CD4-positive, alpha-beta T cell treated with Interleukin-1 beta for 1 hour (primary cell): ENCODE measurements at places on chromosomes 1 and 21.
A peak's percentile ranks its signal among the peaks of the same experiment; 100 is the strongest.

DNA sequence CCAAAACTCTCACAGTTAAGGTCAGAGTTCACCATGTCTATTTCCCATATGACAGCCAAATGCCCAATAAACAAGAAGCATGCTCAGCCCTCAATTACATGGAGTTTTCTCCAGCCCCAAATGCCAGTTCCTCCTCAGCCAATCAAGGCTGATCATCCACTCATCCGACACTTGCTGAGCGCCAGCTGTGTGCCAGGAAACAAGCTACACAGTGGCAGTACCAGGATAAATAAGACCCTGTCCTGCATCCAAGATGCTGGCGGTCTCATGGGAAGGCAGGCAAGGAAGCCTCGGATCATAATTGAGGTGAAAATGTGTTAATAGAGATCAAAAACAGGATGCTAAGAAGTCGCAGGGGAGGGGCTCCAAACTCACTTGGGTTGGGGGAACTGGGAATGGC lies 7.7 kb downstream of the ZBTB17 start:
- DNase-seq, result no peak

GRCh38 chr1:113879739-113880038 lies 7.7 kb downstream of the BCL2L15 start:
- no peak for DNase-seq

DNA sequence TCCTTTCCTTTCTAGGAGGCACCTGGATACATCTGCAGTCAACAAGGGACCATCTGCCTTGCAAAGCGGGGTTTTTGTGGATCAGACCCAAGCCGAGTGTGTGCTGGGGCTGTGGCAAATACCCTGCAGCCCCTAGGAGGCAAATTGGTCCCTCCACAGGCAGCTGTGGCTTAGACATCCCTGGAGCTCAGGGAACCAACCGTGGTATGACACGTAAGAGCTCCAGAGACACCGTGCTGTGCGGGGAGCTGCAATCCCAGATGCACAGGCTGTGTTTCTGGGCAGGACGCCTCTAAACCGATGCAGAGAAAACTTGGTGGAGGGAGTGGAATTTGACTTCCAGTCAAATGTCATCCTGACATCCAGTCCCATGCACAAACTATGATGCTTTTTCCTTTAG lies 141.5 kb downstream of the KAZN start:
- no peak for DNase-seq

- DNase-seq, result peak; percentile 60
Measured at GRCh38 chr1:156797212-156797871, 19.3 kb downstream of the SH2D2A start.

GRCh38 chr1:167683641-167684502 lies 37.9 kb upstream of the MPZL1 start:
- no peak for DNase-seq

DNA sequence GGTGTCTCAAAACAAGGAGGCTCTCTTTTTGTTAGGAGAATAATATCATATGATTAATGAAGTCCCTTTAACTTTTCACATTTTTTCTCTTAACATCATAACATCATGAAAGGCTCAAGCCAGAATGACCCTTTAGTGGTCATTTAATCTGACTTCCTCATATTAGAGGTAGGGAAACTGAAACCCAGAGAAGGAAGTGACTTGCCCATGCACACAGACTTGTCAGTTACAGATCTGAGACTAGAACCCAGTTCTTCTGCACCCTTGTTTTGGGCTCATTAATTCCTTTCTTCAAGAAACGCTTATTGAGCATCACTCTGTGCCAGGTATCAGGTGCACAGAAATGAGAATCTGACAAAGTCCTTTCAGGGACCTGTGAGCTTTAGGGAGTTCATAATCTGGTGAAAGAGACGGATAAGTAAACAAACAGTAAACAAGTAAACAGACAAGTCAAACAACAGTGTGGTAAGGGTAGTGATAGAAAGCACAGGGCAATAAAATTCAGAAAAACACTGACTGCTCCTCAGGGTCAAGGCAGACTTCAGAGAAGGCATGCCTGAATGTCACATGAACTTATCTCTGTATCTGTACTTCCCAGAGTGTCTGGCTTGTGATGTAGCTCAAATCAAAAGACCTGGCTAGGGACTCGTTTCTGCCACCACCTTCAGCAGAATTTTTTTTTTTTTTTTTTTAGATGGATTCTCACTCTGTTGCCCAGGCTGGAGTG lies 38.3 kb upstream of the OSBPL9 start:
- DNase-seq, result no peak

GRCh38 chr1:7680955-7681268 lies 90.2 kb upstream of the VAMP3 start:
- DNase-seq, result no peak

GRCh38 chr1:113886417-113887401 lies 672 bp downstream of the BCL2L15 start:
- no peak for DNase-seq

- no peak for DNase-seq
Measured at GRCh38 chr1:89453123-89453972, 71.3 kb upstream of the LRRC8B start.

DNA sequence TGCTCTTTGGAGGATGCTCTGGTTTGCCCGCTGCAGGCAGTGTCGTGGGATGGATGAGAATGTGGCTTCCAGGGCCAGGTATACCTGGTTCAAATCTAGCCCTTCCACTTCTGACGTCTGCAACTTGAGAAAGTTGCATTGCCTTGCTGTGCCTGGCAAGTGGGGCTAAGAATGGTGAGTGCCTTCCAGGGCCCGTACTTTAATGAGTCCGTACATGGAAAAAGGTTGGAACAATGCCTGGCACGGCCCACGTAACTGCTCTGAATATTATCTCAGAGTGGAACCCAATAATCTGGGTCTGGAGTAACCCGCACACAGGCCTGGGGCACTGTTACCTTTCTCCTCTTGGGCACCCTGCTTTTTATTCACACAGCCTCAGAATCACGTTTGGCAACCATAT lies 146.7 kb upstream of the EDN2 start:
- no peak for DNase-seq

- DNase-seq, result no peak
Measured at GRCh38 chr1:6953907-6954364, 168.7 kb downstream of the CAMTA1 start.

- no peak for DNase-seq
Measured at GRCh38 chr1:6106321-6106731, 60.6 kb downstream of the KCNAB2 start.

DNA sequence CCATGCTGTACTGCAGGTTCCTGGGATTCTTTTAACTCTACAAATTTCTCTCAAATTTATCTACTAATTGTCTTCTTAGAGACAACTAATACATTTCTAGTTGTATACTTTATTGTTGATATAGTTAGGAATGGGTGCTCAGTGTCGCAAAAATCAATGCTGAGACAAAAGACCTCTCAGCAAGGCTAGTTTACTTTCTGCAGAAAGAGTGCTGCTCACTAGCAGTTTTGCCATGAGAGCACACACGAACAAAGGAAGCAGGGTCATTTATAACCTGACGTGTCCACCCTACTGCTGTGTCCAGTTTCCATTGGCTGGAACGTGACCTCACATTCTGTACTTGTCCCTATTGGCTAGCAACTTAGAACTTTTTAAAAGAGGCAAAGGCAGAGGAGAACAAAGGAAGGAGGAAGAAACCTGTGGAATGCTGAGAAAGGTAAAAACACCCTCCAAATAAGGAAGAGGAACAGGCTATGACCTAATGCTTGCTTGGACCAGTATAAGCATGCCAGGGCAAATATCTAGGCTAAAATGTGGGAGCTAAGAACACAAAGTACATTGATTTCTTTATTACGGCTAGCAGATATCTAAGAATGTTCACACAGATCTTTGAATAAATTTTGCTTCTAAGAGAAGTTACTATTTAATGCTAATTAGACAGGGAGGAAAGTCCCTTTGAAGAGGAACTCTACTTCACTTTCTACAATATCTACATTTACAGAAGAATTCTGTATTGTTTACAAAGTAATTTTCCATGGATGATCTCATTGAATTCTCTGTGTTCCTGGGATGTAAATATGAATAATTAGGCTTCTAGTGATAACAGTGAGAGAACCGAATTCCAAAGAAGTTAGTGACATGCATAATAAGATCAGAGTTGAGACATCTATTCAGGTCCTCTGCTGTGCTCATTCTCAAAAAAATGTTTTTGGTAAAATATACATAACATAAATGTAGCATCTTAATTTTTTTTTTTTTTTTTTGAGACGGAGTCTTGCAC lies 86.0 kb upstream of the MAP10 start:
- no peak for DNase-seq

GRCh38 chr1:244280201-244280600 lies 171.5 kb downstream of the ADSS2 start:
- DNase-seq, result no peak

- DNase-seq, result no peak
Measured at GRCh38 chr1:65103807-65104206, 44.2 kb upstream of the AK4 start.

DNA sequence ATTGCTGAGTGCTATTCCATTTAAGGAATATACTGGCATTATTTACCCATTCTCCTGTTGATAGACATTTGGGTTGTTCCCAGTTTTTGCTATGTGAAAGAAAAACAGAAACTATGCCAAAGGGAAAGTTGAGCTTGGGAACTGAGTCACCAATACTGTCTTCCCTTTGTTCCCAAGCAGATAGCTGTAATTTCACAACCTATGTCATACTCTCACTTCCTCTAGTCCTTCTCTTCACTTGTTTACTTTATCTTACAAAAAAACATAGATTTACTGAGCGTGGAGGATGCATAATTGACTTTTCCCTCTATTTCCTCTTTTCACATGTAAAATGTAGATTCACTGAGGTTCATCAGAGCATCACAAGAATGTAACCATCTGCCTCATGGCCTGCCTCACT lies 32.4 kb upstream of the PGBD5 start:
- DNase-seq, result no peak

DNA sequence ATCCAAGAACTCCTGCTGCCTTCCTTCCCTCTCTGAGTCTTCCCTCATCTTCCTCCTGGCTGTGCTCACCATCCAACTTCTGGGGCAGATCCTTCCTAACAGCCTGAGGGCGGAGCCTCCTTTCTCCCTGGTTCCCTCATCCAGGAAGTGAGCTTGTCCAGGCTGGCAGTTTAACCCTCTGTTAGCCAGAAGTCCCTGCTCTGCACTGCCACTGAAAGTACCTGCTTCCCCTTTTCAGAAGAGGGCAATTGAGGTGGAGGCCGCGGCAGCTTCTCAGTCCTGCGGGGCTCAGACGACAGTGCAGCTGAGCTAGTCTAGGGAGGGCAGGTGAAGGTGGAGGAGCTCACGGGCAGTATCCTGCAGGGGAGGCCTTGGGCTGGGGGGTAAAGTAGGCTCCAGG lies 149.1 kb downstream of the FCRL5 start:
- DNase-seq, result no peak

GRCh38 chr21:43994085-43994484 lies 18.0 kb upstream of the TRAPPC10 start:
- DNase-seq, result no peak

GRCh38 chr1:111404588-111404987 lies 22.9 kb downstream of the OVGP1 start:
- DNase-seq, result no peak

DNA sequence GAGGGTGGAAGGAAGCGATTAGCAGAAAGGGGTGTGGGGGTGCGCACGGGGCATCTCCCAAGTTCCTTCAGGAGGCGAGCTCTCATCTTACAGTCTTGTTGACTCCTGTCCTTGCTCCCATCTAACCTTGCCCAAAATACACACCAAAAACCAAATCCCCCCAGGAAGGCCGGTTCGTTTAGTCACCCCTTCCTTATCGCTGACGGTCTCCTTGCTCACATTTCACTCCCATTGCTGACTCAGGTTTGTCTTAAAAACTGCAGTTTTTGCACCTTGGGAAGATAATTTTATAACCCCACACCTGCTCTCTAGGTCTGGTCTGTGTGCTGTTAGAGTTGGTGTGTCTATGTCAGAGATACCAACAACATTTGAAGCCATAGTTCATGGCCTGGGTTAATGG lies 68.1 kb upstream of the F3 start:
- DNase-seq, result no peak

DNA sequence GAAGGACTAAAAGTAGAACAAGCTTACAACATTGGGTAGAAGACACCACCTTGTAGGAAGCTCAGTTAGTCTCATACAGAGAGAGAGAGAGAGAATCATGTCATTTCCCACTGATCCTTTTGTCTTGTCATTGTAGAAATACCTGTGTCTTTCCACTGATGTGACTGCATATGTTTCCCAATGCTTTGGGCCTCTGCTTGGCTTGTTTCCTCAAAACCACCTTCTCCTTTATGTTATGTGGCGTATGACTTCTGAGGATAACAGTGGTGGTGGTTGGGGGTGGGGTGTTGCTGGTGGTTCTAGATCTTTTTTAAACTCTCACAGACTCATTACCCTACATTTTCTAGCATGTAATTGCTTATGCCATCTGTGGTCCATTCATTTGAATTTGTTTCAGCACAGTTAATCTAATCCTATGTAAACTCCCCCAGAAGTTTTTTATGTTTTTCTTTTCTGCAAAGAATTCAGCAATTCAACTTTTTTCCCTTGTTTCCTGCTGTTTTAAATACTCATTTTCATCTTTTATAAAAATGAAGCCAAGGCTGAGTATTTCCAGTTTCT lies 9.3 kb downstream of the RGL1 start:
- no peak for DNase-seq

DNA sequence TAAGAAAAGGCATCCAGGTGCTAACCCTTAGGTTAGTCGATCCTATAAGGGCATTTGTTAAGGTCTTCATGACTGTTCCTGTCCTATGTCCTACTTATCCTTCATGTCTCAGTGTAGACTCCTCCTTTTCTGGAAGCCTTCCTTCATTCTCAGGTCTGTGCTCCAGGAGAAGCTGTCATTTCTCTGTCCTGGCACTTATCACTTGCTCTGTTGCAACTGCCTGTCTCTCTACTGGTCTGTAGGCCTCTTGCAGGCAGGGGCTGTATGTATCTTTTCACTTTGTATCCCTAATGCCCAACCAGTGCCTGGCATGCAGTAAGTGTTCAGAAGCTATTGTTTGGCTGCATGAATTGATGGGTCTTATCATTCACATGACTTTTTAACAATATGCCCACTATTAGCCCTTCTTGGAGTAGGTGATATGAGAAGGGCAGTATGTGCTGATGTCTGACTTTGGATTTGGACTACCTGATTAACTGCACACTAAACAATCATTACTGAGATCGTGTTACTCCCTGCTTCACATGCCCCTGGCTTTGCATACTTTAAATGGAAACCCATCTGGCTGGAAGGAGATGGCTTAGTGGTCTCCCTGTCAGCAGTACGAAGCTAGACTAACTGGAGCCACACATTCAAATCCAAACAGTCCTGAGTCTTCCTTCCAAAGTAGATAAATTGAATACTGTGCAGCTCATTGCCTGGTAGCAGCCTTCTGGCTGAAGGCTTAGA lies 88.8 kb downstream of the RGL1 start:
- DNase-seq, result no peak

DNA sequence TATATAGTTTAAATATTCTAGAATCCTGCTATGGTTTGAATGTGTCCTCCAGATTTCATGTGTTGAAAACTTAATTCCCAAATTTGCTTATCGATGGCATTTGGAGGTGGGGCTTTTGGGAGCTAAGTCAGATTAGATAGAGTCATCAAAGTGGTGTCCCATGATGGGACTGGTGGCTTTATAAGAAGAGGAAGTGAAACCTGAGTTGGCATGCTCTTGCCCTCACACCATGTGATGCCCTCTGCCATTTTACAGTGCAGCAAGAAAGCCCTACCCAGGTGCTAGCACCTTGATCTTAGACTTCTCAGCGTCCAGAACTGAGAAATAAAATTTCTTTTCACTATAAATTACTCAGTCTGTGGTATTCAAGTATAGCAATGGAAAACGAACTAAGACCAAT lies 111.3 kb downstream of the TGFB2 start:
- no peak for DNase-seq

- DNase-seq, result peak; percentile 26
Measured at GRCh38 chr21:35400233-35400939, 351.3 kb upstream of the RUNX1 start.
